ENCODE measurements at places on chromosomes 1 and 21.

GRCh38 chr1:178639326-178639725, 85.7 kb upstream of the RALGPS2 start:
- DNase-seq = no peak

DNA sequence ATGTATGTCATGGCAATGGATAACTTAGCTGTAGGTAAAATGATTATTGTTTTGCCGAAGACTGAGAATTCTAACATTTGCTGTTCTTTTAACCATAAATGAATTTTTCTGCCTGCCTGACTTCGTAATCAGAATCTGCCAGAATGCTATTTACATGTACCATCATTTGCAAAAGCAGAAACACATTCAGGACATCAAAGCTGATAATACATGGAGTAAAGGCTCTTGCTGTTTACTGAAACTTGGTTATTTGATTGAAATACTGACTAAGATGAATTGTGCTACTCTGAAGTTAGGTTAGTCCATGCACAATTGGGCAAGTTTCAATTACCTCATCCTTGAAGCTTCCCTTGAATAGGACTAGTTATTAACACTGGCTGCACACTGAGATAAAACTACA, 293.8 kb downstream of the PLA2G4A start:
- DNase-seq = no peak

DNA sequence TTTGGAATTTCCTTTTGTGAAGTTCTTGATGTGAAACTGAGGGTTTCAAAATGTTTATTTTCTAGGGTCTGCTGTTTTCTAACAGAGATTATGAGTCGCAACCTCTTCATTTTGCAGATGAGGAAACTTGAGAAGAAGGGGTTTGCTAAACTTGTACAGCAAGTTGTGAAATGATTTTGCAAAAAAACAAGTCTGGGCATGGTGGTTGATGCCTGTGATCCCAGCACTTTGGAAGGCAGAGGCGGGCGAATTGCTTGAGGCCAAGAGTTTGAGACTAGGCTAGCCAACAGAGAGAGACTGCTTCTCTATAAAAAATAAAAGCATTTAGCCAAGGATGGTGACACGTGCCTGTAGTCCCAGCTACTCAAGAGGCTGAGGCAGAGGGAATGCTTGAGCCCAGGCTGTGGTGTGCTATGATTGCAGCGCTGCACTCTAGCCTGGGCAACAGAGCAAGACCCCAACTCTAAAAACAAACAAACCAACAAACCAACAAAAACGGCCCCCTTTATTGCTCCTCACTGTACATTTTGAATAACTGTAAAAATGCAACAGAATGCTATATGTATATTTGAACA, 9.9 kb downstream of the TRIM67 start:
- no peak for DNase-seq

DNA sequence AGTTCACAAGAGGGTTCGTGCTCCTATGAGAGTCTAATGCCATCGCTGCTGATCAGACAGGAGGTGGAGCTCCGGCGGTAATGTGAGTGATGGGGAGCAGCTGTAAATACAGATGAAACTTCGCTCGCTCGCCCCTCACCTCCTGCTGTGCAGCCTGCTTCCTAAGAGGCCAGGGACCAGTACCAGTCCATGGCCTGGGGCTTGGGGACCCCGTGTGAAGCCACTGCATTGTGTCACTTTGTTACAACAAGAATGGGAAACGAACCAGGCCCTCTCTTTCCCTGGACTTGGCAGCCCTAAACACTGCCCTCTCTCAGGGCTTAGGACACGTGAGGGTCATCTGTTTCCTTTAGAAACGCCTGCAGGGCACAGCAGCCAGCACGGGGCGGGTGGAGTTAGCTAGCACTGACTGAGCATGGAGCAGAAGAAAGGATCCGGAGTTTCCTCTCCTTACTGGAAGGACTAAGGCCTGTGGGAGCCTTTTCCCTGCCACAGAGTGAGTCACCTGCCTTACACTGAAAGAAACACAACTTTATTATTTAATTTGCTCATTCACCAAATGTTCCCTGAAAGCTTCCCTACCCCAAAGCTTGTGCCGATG, 185.2 kb upstream of the TMEM51 start:
- no peak for DNase-seq

DNA sequence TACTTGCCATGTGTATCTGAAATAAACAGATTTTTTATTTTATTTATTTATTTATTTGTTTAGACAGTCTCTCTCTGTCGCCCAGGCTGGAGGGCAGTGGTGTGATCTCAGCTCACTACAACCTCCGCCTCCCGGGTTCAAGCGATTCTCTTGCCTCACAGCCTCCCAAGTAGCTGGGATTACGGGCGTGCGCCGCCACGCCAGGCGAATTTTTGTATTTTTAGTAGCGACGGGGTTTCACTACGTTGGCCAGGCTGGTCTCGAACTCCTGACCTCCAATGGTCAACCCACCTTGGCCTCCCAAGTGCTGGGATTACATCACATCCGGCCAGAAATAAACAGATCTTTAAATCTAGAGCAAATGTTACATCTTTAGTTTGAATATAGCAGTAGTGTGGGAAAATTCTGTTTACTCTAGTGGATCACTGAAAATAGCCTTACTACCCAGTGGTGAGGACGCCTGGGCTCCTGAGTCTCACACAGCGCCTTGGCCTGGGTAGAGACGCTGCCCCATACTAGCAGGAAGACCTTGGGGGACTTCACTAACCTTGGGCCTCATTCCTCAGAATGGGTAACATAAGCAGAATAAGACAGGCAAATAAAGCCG, 709 bp downstream of the GART start:
- no peak for DNase-seq

GRCh38 chr1:3071565-3072390, 2.8 kb downstream of the PRDM16 start:
- no peak for DNase-seq

DNA sequence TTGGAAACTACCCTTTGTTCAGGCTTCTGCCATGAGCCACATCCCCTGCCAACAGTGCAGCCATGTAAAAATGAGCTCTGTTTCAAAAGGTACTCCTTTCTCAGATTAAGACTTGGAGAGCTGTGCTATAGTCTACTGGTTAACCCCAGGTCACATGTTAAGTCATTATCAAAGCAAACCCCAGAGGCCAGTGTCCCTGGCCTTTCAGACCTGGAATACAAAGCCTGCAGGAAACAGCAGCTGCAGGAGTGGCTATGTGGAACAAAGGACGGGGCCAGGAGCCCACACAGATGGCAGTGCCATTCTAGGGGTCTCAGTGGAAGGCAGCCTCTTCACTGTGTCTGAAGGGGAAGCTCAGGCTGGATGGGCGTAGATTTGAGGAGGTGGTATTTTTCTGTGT, 6.7 kb downstream of the ZNF496 start:
- DNase-seq = no peak

DNA sequence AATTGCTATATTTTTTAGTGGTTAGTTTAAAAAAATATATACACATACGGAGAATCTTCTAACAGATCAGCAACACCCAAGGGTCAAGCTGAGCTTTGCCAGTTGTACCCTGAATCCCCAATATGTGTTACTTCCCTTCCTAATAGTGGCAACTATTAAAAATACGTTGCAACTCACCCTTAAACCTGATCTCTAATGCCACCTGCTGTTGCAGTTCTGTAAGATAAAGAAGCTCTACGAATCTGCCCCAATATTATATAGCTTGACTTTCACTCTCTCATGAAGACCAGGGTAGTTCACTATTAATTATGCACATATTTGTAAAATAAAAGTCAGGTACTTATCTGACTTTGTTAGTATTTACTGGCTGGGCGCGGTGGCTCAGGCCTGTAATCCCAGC, 58.4 kb downstream of the ASH1L start:
- no peak for DNase-seq

GRCh38 chr1:36651176-36651910, 168.6 kb upstream of the CSF3R start:
- DNase-seq = no peak

GRCh38 chr21:26964170-26964778, 2.6 kb downstream of the ADAMTS5 start:
- no peak for DNase-seq

- no peak for DNase-seq
Measured at GRCh38 chr1:6859415-6860343, 74.4 kb downstream of the CAMTA1 start.

GRCh38 chr1:235919833-235920441, 53.2 kb upstream of the LYST start:
- DNase-seq = no peak

Measured in activated CD8-positive, alpha-beta memory T cell treated with anti-CD3 and anti-CD28 coated beads for 24 hours (primary cell).